Stimulated activated CD4-positive, alpha-beta T cell treated with anti-CD3 and anti-CD28 coated beads, TNF-alpha, amount 100 ng/mL, for 48 hours (primary cell): ENCODE measurements at places on chromosomes 1 and 21.

DNA sequence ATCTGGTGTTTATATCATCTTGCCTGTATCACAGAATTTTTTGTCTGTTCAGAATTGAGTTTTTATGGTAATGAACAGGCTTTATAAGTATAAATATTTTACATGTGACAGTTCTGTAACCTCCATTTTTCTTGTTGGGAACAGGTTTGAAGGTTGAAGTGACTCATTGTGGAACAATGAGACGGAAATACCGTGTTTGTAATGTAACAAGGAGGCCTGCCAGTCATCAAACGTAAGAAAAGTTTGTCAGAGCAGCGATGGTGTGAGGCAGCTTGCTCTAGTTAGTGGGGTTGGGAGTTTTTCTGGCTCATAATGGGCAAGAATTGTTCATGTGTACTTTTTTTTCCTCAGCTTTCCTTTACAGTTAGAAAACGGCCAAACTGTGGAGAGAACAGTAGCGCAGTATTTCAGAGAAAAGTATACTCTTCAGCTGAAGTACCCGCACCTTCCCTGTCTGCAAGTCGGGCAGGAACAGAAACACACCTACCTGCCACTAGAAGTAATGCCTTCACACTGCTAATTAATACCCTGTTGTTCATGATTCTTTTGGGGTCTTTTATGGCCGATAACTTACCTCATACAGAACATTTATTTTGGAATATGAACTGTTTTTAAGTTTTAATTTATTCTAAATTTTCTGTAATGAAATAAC is 75.2 kb upstream of the TEKT2 start:
- DNase-seq = no peak

DNA sequence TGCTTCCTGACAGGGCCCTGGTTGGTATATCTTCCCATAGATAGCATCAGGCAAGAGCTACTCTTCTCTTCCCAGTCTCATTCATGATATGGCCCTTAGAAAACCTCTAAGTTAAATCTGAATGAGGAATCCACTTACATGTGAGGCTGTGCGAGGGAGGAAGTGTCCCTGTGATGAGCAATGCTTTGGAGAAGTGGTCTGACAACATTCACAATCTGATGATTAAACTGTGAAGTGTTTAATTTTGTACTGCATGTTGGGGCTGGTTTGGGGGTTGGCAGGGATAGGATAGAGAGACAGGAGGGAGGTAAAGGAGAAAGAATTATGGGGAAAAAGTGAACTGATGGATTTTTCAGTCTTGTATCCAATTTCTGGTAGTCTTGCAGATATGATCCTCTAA is 421.2 kb upstream of the DAB1 start:
- no peak for DNase-seq

- DNase-seq = no peak
Observed at GRCh38 chr1:226653311-226653921, 85.7 kb downstream of the ITPKB start.

DNA sequence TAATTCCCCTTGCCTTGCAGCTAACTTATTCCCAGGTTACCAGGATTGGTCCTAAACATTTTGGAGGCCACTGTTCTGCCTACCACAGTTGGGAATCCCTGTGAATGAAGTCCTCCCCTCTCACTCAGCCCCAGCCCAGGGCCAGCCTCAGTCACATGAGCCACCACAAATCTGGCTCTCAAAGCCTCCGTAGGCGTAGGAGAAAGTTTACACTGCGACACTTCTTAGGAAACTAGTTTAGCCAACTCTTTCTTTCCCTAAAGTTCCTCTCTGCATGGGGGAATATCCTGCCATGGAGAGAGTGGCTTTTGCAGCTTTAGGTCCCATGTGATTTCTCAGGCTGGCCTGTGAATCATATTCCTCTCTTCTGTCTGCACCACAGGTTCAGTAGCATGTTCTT is 45.7 kb upstream of the ETV3 start:
- no peak for DNase-seq

DNA sequence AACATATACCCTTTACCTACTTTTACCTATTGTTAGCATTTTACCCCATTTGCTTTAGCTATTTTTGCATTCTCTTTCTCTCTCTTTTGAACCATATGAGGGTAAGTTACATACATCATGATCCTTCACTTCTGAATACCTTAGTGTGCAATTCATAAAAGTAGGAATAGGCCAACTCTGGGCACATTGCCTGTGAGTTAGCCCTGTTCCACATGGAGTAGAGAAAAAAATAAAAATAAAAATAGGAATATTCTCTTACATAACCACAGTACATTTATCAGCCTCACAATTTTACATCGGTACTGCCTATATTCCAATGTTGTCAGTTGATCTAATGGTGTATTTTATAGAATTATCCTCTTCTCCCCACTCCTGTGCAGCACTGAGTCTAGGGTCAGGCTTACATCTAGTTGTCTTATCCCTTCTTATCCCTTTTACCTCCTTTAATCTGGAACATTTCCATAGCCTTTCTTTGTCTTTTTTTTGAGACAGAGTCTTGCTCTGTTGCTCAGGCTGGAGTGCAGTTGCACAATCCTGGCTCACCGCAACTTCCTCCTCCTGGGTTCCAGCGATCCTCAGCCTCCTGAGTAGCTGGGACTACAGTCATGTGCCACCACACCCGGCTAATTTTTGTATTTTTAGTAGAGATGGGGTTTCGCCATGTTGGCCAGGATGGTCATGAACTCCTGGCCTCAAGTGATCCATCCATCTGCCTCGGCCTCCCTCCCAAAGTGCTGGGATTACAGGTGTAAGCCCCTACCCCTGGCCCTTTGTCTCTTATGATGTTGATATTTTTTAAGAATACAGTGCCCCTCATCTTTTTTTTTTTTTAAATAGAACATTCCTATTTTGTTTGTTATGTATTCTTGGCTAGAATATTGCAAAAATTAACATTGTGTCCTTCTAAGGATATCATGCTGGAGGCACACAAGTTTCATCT is 11.1 kb upstream of the SLC30A1 start:
- DNase-seq = no peak

DNA sequence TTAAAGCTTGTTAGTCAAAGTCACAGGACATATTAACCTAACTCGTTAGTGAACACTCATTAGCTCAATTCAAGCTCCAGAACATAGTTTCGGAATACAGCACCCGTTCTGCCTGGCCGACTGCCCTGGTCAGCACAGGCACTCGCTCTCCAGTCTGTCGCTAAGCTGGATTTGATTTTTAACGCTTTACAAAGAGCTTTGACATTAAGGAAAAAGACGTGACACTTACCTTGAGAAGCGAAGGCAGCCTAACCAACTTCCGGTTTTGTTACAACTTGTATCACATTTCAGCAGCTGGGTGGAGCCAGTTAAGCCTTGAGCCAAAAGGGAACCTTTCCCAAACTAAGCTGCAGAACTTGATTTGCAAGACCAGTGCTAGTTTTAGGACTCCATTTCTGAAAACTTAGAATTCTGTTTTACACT is at the start of gene FRRS1:
Gene FRRS1, minus strand, starts transcription at position 258 of the 423 bp plus-strand sequence. CDS start 17,867 bp downstream, outside the sequence.
- DNase-seq = peak; percentile 9

DNA sequence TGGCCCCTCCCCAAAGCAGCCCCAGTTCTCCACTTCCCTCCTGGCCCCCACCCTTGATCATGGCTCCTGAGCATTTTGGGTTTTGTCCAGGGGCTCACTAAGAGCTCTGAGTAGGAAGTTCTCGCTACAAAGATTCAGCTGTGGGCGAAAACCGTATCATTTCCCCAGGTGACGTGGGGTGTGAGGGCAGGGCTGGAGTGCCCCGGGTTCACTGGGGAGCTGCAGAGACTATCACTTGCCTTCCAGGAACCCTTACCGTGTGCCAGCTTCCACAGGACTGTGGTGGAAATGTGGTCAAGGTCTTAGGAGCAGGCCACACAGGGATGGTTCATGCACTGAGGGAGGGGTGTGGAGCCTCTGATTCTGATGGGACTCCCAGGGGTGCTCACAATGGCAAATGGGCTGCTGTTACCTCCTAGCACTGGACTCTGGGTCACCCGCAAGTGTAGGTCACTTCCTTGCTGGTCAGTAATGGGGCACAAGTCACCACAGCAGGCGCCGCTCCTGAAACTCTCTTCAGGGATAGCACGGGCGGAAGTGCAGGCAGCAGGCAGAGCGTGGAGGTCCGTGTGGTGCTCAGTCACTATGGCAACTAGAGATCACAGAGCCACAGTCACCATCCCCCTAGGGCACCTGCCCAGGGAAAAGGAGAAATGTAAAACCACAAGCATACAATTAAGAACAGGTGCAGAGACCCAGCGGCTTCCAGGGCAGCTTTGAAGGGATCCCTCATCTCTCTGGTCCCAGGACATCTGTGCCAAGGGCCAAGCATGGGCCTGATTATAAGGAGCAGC is 35.4 kb downstream of the RSPH1 start:
- DNase-seq = no peak

DNA sequence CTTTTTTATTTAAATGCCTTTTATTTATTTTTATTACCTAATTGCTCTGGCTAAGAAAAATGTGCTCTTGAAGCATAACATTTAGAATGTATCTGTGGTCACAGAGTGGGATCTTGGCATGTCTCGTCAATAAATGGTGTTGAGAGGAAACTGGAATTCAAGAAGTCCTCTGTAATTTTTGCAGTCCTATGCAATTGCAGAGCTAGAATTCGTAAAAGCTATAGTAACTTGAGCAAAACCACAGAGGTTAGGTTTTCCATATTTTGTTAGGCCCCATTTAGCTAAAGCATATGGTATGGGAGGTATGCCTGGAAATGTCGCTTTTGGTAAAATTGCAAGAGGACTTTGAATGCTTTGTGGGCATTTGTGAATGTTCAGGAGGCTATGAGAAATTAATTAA is 466.7 kb upstream of the NFIA start:
- no peak for DNase-seq

- DNase-seq = no peak
Observed at GRCh38 chr21:38958323-38958705, 152.6 kb downstream of the ETS2 start.

GRCh38 chr1:21899267-21899810 is 37.8 kb downstream of the HSPG2 start:
- no peak for DNase-seq

- no peak for DNase-seq
Observed at GRCh38 chr1:25662061-25662460, 45.5 kb downstream of the MAN1C1 start.

DNA sequence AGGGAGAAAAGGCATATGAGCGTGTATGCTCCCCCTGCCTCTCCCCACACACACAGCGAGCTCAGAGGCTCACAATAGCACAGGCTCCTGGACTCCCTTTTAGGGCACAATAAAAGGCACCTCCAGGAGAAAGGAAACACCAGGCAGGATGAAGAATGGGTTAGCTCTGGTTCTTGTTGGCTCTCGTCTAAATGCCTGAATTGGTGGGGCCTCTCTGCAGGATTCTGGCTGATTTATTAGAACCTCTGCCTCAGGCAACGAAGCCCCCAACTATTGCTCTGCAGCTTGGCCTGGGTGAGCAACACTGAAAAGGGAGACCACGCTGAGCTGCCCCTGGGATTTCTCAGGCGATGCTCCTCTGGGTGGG is 590.9 kb upstream of the PLXNA2 start:
- no peak for DNase-seq

DNA sequence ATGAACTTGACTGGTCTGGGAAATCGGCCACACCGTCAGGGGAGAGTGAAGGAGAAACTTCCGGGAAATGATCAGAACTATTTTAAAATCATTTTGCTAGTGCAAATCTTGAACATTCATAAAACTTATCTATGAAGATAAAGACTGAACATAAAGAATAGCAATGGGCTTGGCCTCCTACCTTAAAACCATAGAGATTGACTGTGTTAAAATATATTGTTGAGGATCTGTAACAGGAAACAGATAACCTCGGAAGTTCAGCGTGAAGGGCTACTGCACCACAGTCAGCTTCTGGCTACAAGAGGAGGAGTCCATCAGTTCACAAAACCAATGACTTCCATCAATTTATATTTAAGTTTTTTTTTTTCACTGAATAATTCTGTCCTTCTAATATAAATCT is 127.3 kb downstream of the RGS7 start:
- DNase-seq = no peak

DNA sequence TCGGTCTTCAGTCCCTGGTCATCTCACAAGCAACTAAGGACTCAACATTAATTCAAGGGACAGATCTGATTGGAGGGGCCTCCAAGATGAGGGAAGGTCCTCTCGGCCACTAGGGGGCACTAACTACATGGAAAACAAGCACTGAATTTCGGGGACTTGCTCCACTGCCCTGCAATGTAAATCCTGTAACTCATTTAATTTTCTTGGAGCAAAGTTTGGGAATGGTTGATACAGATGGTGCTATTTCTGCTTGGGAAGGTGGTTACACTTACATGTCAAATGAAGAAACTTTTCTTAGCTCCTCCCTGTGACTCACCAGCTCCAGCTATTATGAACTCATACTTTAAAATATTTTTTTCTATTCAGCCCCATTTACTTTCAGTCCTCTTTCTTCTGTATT is 97.4 kb upstream of the KCNJ15 start:
- peak; percentile 31 for DNase-seq

DNA sequence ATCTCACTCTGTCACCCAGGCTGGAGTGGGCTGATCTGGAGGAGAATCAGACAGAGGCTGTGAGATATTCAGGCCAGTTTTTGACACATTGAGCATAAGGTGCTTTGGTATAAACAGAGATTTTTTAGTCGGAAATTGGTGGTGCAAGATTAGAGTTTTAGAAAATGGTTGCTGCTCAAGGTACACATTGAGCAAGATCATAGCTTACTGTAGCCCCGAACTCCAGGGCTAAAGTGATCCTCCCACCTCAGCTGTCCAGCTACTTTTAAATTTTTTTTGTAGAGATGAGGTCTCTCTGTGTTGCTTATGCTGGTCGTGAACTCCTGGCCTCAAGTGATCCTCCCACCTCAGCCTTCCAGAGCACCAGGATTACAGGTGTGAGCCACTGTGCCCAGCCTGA is 43.9 kb upstream of the USP1 start:
- DNase-seq = no peak

DNA sequence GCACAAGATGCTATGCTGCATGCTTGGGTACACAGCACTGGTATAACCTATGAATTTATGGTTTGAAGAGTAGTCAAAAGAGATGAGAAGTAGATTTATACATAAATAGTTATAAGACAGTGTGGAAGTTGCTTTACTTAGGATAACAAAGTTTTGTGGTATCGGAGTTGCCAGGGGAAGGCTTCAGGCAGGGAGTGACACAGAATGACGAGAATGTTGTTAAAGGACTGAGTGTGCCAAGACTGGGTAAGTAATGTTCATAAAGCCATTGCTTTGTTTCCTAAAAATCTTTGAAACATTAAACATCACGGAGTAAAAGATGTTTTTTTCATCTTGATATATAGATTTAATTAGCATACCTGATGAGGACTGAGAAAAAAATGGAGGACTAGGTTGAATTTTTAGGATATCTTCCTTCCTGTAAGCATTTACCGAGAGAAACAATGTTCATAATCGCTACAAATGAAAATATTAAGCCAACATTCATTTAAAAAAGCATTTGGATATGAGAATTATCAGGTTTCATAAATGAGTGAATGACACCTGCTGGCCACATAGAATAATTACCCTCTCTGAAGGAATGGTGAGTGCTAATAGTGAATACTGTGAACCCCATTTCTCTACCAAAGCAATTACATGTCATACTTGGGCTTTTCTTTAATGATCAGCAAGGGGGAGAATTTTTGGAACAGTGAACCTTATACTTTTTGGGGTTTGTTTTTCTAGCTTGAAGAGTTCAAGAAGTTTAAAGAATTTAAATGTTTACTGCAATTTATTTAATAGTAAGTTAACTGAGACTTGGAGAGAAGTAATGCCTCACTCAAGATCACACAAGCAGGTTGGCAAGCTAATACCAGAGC is 28.4 kb downstream of the EXTL2 start:
- DNase-seq = no peak
